Heart right ventricle (tissue), 16 donors: ENCODE measurements at places on chromosomes 2 and 18. TPM values are rescaled to one million over a fixed set of nuclear protein-coding genes. Genes with fewer than 3 reads are reported as not detected.

ZNF2 gene
- 2.6 TPM for total RNA-seq

POTEC gene
- not detected for total RNA-seq

C1QL2 gene
- not detected for total RNA-seq

KCNJ3 gene
- total RNA-seq: 0.42 TPM

IL1RL2 gene
- 0.92 TPM for total RNA-seq

TMEM247 gene
- total RNA-seq: not detected
